ENCODE measurements at places on chromosomes 12 and 14.

GRCh38 chr14:51210594-51210993, 29.5 kb upstream of the TMX1 start:
- no peak for DNase-seq

GRCh38 chr14:51821822-51822221, 38.6 kb upstream of the GNG2 start:
- DNase-seq: no peak

DNA sequence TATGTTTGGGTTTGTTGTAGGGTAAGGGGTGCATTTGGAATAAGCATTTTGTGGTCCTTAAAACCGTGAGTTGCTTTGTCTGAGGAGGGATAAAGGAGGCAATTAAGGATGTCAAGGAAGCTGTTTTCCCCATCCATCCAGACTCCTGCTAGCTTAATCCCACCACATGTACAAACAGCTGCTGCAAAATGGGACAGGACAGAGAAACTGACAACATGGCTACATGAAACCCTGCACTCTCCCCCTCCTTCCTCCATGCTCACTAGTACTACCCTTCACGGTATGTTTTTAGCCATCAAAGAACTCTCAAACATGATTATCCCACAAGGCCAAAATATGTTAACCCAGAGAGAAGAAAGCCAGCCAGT, 20.6 kb downstream of the ST8SIA1 start:
- no peak for DNase-seq

GRCh38 chr14:77707355-77707723, 484 bp downstream of the ALKBH1 start:
- no peak for DNase-seq

- no peak for DNase-seq
Observed at GRCh38 chr12:116924558-116925453, 14.1 kb downstream of the FBXW8 start.

- DNase-seq: no peak
Observed at GRCh38 chr12:82279536-82280058, 78.6 kb downstream of the CCDC59 start.

DNA sequence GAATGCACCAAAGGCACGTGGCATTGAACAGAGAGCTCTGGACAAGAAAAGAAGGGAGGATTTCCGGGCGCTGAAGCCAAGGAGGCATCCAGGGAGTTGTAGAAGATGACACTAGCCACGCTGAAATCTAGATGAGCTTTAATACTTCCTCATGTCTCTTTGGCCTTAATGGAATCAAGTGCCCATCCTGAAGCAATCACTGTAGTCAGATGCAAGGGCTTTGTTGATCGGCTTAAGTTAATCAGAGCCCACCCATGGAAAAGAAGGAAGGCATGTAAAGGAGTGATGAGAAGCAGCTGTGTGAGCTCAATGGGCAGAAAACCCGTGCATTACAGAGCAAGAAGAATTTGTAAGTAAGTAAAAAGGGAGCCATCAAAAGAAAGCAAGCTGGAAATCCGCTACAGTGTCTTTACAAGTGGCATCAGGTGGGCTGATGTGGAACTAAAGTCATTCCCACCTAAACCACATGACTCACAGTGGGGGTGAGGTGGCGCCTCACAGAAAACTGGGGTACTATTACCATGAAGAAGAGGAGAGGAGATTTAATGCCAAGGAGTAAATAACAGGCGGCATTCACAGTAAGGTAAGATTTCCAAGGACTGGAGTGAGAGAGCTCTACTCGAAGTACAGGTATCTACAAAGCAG, 48.4 kb downstream of the NDUFA12 start:
- DNase-seq: no peak

DNA sequence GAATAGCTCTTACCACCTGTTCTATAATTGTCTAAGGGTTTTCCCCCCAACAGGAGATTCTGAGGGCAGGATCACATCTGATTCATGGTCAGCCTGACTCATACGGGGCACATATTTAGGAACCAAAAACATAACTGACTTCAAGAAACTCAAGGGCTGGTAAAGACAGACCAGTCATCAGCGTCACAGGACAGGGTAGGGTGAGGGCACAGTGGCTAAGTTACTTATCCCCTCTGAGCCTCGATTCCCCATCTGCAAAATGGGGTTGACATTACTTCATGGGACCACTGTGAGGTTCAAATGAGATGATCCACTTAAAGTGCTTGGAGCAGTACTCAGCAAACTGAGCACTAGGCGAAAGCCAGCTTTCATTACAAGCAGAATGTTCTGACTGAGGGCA, 606 bp downstream of the CINP start:
- peak; percentile 51 for DNase-seq

DNA sequence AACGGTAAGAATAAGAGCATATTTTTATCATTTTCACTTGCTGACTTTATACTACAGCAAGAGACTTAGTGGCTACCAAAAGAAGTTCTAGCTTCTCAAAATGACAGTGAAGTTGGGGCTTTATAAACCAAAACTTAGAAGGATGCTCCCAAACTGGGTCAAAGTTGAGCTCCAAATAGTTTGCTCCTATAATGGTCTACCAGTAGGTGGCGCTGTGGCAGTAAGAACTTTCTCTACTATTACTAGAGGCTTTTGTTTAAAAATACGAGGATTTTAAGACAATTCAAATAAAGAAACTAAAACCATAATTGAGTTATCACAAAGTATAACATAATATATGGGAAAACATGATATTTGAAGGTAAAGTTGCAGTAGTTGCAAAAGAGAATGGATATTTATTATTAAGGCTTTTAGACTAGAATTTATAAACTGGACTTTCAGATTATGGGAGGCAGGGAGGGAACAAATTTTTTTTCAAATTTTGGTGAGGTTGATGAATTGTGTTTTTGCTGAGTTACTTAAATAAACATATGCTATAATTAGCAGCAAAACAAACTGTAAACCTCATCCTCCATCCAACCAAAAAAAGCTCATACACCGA, 75.0 kb downstream of the TGFB3 start:
- peak; percentile 64 for DNase-seq

DNA sequence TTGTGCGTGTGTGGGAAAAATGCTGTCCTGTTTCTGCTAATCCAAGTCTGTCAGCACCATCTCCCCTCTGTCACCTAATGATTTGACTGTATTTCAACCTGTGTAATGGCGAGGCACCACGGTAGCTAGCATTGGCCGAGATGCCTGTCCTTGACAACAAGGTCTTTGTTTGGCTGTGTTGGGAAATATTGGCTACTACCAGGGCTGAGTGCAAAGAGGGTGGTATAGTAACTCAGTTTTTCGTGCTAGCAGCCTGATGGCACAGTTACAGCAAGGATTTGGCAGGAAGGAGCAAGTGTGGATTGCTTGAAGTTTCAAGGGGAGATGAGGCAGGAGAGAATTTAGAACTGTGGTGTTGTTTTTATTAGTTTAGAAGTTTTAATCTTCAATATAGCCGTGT, 440.3 kb upstream of the RGS6 start:
- no peak for DNase-seq

DNA sequence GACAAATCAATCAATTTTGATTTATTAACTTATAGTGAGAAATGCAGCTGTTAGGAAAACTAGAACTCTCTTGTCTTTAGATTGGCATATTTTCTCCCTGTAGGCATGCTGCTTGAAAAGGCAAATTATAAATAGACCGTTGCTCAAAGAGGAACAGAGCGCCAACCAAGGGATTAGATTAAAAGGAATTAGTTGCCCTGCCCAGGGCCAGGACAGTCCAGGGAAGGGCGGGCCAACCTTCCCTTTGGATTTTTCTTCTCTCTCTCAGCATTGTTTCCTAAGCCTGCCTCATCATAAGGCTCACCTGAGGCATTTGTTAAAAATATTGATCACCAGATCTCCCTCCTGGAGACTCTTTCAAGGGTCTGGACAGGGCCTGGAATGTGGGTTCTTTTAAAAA, 8.6 kb downstream of the CIPC start:
- no peak for DNase-seq

GRCh38 chr12:69688471-69689427, 10.4 kb downstream of the BEST3 start:
- DNase-seq: no peak

DNA sequence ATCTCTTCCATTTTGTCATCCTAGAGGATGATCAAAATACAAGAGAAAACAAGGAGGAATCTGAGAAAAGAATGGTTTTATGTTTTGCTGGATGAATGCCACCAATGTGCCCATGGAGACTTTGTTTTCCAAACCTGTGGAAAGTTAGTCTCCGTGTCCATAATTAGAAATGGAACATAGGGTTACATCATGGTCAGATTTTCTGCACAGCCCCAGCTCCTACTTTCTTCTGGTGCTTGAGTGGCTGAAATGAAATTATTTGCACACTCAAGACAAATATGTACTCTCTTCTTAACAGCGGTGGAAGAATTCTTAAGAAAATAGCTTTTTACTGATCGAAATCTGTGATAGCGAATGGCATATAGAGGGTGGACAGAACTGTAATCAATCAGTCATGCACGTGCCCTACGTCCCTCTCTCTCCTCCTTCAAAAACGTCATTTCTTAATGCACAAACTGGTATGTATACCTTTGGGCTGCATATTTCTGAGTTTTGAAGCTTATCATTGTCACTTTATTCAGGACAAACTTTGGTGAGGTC, 825.2 kb downstream of the AACS start:
- DNase-seq: no peak

DNA sequence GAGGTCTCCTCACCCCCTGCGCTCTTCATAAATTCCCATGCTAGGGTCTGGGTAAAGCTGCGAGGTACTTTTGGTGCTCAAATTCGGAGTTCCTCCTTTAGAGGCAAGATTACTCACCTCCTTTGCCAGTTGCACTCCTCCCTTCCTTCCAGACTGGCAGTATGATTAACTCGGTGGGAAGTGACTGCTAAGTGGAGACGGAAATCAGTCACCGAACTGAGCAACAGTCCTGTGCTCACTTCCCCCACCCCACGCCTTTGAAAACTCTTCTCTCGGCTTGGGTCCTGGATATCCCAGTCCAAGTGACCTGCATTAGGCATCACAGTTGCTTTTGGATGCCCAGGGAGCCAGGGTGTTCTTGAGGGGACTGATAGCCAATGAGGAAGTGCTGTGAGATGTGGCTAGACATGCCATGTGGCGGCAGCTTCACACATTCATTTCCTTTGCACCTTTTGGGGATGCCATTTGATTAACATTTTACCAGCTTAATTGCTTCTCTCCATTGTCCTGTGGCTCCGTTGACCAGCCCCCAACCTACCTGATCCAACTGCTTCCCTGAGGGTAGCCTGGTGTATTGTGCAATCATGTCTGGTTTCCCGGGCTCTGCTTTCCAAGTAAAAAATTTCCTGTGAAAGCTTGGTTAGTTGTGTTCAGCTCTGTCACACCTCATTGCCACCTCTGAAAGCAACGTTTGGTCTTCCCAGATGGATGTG, 840 bp downstream of the PNP start:
- peak; percentile 49 for DNase-seq
